ENCODE measurements at places on chromosomes 7 and 10. TPM values are rescaled to one million over a fixed set of nuclear protein-coding genes. Genes with fewer than 3 reads are reported as not detected.

Gene GIMAP4
- 245 TPM for total RNA-seq

DNA sequence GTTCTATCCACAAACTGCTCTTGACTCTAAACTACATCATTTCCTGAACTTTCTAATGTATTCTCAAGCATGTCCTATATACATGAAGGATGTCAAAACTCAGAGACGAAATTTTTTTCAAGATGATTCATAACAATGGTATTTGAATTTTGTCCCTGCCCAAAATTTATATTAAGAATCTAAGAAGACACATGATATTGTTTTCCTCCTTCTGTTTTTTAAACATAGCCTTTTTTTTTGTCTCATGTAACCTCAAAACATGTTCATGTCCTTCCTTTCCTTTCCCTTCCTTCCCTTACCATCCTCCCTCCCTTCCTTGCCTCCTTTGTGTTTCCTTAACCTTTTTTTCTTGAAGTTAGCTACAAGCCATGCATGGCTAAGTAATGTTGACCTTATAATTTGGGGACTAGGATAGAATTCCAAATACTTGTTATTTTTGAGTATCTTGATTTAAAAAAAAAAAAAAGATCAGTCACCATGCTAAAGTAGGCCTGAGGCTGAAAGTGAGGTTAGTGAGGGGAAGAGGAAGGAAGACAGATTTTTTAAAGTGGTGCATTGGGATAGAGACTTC, 163.0 kb downstream of the SUGCT start:
- no peak for DNase-seq
- H3K4me3 ChIP-seq = no peak overlapping the region
- H3K27ac ChIP-seq = no peak overlapping the region
- no peaks in the 10 kb centered on the region for H3K36me3 ChIP-seq

DNA sequence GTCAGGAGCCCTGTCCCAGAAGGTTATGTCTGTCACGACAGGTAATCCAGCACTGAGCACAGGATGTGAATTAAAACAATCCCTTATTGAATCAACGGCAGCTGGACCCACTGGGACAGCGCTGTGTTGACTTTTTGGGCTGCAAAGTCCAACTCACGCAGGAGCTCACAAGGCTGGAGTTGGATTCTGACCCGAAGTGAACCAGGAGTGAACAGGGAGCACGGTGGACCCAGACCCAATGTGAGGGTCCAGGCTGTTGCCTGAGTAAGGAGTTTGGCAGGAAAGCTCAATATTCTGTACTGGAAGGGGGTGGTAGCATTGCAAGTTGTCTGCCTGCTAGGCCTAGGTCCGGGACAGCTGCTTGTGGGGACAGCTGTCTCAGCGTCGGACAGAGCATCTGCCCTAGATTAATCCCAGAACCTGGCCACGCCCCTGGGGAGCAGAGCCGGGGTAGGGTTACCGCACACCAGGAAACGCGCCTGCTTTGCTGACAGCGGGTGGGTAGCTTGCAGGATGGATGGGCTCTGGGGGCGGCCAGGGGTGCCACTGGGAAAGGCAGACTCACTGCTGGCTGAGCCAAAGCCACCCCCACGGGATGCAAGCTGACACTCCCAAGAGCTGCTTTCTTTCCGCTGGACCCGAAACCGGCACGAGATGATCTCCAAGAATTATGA, 24.0 kb downstream of the COL26A1 start:
- H3K27me3 ChIP-seq = peaks cover 5% of the 10 kb centered on the region
- no peak overlapping the region for H3K27ac ChIP-seq
- no peak overlapping the region for H3K4me3 ChIP-seq
- H3K36me3 ChIP-seq = no peaks in the 10 kb centered on the region
- no peak for DNase-seq

DNA sequence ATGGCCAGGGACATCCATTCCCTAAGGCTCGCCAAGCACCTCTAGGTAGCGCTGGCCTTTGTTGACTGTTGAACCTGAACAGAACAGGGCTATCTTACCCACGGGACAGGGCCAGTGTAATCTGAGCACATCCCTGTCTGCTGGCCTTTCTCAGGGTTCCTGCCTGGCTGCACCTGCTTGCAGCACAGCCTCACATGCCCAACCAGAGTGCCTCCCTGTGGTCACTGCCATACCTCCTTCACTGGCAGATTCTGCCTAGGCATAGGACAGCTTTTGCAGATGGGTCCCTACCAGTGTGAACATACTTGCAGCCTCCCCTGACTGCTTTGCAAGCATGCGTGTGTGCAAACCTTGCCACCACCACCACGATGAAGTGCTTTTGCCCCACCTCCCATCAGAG, 15.8 kb upstream of the LIPN start:
- DNase-seq = no peak
- peaks cover 12% of the 10 kb centered on the region for H3K36me3 ChIP-seq
- peaks cover 47% of the 10 kb centered on the region for H3K27me3 ChIP-seq
- H3K4me3 ChIP-seq = no peak overlapping the region
- no peaks in the 10 kb centered on the region for H3K4me1 ChIP-seq

Data from natural killer cell treated with Interleukin-12 subunit alpha and Interleukin-12 subunit beta and Interleukin-15 and Interleukin-18, amount 100 ng/mL, for 72 hours (primary cell).